ENCODE measurements at places on chromosomes 3 and 15.

DNA sequence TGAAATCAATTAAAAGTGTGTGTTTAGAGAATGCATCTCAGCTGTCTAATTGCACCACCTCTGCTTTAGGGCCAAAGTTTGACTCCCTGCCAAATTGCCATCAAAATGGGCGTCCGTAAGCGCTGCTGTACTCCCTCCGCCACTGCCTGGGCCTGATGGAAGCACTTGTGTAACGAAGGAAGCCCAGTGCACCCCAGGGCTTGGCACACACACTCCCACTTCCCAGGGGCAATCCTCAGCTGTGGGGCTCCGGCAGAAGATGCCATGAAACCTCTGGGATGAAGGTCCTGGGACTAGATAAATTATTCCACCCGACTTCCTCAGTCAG is 137.8 kb downstream of the RORA start:
- DNase-seq: no peak

DNA sequence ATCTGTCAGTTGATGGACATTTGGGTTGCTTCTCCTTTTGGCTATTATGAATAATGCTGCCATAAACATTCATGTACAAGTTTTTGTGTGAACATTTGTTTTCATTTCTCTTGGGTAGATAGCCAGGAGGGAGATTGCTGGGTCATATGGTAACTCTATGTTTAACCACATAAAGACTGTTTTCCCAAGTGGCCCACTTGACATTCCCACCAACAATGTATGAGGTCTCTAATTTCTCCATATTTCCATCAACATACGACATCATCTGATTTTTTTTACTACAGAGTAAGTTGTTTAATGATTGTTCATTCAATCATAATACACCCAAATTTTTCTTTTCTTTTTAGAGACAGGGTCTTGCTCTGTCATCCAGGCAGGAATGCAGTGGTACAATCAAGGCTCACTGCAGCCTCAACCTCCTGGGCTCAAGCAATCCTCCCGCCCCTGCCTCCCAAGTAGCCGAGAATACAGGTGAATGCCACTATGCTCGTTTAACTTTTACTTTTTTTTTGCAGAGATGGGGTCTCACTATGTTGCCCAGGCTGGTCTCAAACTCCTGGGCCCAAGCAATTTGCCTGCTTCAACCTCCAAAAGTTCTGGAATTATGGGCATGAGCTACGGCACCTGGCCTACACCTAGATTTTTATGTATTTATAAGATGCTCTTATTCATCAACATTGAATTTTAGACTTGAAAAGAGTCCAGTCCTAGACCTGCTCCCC is 6.8 kb downstream of the IP6K1 start:
- DNase-seq: no peak

- no peak for DNase-seq
These were observed 90.3 kb downstream of the MEX3B start for GRCh38 chr15:81955382-81956062.

- no peak for DNase-seq
These were observed 15.7 kb upstream of the GXYLT2 start for GRCh38 chr3:72872183-72872582.

DNA sequence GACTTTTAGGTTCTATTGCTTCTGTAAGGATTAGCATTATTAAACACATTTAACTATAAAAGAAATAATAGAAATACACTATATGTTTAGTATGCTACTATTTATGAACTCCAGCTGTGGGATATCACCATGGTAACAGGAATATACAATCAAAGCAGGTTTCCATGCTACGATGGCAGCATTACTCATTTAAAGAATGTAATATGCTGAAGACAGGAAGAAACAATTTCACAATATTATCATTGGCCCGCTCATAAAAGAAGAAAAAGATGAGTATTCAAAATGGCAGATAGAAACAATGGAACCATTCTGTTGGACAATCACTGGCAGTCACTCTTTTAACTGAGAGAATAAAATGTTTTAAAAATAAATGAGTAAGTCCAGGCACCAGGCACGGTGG is 153.4 kb downstream of the CBLB start:
- DNase-seq: no peak

All from NCI-H2029 treated with DMSO at 0.1 percent for 48 hours (cell line).